ENCODE measurements at places on chromosomes 16 and 17. TPM values are rescaled to one million over a fixed set of nuclear protein-coding genes. Genes with fewer than 3 reads are reported as not detected.
A peak's percentile ranks its signal among the peaks of the same experiment; 100 is the strongest.

- DNase-seq = peak; percentile 96
Observed at GRCh38 chr16:29029168-29029994, 44.5 kb downstream of the LAT start.

- DNase-seq = no peak
Observed at GRCh38 chr17:32318071-32318470, 23.9 kb downstream of the C17orf75 start.

GRCh38 chr17:42675348-42675964 is 1.3 kb downstream of the PLEKHH3 start:
- no peak for DNase-seq

DNA sequence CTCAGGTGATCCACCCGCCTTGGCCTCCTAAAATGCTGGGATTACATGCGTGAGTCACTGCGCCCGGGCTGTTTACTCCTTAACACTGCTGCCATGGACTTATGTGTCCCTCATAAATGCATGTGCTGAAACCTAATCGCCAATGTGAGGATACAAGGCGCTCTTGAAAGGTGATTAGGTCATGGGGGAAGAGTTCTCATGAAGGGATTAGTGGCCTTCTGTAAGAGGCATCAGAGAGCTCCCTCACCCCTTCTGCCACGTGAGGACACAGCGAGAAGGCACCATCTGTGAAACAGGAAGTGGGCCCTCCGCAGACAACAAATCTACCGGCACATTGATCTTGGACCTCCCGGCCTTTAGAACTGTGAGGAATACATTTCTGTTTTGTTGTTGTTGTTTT is 19.1 kb downstream of the ITPRIPL2 start:
- DNase-seq = no peak

DNA sequence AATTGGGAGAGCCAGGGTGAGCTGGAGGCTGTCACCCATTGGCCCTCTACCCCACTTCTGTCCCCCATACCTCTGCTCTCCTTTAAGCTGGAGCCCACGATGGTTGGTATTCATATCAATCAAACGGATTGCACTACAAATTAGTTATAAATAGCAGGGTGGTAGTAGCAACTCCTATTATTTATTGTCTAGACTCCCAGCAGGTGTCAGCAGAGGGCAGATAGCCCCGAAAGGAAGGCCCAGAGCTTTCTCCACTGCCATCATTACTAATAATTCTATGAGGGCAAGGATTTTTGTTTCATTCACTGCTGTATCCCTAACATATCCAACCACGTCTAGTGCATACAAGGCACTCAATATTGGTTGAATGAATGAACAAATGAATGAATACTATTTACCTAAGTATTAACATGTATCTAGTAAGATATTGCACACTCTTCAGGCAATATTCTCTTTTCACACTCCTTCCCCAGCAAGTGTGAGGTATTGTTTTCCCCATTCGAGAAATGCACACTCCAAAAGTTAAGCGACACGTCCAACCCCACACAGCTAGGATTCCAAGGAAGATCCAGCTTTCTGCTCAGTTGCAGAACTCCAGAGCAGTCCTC is 6.3 kb downstream of the C17orf50 start:
- DNase-seq = no peak

DNA sequence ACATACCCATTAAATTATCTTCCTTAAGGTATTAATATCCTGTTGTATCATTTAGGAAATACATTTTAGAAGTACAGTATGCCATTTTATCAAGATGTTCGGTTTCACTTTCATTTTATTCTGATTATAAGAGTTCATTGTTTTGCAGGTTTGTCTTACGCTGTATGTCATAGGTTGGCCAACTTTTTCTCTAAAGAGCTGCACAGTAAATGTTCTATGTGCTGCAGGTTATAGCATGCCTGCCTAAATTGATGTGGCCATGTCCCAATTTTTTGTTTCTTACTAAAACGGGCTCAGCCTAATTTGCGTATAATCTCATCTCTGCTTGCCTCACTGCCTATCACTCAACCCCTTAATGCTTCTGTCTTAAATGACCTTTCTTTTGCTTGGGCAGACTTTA is 126.4 kb downstream of the USP22 start:
- no peak for DNase-seq

- DNase-seq = no peak
Observed at GRCh38 chr16:20822521-20823325, 16.4 kb downstream of the REXO5 start.

RAB34 gene
- 150 TPM for total RNA-seq

RAP1GAP2 gene
- 7.8 TPM for total RNA-seq

ZNF747 gene
- 5.2 TPM for total RNA-seq
